ENCODE measurements at places on chromosomes 13 and 19. TPM values are rescaled to one million over a fixed set of nuclear protein-coding genes. Genes with fewer than 3 reads are reported as not detected.

Gene SYCN
- total RNA-seq, result 1,282 TPM

Gene GEMIN7
- 7.7 TPM for total RNA-seq

Gene ZNF546
- total RNA-seq, result 5.9 TPM

Gene ZNF99
- total RNA-seq, result not detected

Gene KRTDAP
- total RNA-seq, result not detected

DNA sequence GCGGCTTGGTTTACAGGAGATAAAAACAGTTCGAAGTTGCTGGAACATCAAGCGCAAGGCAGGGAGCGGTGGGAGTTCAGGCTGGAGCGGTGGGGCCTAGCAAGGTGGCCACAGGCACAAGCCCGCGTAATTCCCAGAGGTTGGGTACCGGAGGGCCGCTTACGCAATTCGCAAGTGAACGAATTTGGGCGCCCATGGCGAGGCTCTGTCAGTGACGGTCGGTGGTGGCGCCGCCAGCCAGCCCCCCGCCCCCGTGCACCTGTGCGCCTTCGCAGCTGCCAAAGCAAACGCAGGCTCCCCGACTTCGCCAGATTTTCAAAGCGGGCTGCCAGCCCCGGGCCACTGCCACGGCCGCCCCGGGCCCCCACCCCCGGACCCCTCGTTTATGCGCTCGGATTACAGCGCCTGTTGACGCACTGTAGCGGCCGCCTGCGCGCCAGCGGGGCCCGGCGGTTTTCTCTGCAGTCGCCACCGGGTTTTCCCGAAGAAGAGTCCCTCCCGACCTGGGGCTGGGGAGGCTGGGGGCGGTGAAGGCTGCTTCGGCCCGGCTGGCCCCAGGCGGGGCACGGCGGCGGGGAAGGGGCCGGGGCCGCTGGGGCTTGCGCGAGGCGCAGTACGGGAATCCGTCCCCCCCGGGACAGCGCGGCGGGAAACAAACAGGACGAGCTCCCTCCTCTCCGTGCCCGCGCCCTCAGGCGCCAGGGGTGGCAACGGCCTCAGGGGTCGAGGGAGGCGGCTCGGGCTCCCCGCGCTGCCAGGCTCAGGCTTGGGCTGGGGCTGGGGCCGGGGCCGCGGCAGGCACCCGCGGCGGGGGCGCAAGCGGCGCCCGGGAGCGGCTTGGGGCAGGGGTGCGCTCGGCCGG, 709 bp downstream of the N4BP2L1 start:
- peak; percentile 83 for DNase-seq

- DNase-seq, result no peak
Observed at GRCh38 chr13:21696865-21697448, 26.1 kb downstream of the FGF9 start.

DNA sequence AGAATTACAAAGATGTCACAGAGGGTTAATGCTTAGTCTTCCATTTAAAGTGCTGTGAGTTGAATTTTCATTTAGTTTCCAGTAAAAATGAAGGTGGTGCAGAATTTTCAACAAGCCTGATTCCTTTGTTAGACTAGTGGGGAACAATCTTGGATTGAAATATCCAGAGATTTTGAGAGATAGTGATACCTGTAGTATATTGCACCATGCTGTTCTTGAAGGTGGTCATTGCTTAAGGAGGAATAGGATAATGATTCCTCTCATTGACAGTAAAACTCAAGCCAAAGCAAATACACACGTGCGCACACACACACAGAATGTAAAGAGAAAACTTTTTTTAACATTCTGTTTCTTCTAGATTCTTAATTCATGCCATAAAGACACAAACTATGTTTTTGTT, 5.3 kb downstream of the PCDH17 start:
- no peak for DNase-seq

- DNase-seq, result no peak
Observed at GRCh38 chr19:39951065-39951650, 16.7 kb upstream of the FCGBP start.

DNA sequence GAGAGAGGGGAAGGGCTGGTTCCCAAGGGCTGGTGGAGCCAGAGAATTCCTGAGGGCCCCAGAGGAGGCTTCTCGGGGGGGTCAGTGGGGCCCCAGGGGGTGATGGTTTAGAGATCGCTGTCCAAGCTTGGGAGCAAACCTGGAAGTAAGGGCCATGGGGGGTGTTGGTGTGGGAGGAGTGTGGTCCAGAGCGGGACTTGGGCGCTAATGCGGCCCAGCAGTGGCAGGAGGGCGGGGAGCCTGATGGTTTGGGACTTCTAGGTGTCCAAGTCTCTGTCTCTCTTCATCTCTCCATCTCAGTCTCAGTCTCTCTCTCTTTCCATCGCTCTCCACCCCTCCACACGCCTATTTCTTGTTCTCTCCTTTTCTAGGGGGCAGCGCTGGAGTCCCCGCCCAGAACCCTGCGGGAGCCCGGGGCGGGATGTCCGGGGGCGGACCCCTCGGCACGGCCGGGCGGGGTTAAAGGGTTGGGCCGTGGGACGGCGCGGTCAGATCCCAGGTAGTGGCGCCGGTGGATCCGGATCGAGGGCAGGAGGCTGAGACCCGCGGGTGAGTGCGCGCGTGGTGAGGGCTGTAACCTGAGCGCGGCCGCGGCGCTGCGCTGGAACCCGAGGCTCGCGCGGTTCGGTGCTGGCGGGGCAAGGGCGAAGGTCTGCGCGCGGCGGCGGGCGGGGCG, at the start of gene CYP4F22:
TSS of gene CYP4F22 (plus strand) at position 491 of the 676 bp plus-strand sequence. CDS start 16,812 bp downstream, outside the sequence.
- DNase-seq, result no peak

GRCh38 chr13:32142956-32143375, 111.4 kb downstream of the FRY start:
- DNase-seq, result no peak
